Activated T-helper 1 cell treated with Interleukin-2 at 50 U/mL for 16 hours (primary cell): ENCODE measurements at places on chromosomes 11 and 22.

- no peak for DNase-seq
These were observed 35.8 kb downstream of the DGCR2 start for GRCh38 chr22:19086417-19086816.

DNA sequence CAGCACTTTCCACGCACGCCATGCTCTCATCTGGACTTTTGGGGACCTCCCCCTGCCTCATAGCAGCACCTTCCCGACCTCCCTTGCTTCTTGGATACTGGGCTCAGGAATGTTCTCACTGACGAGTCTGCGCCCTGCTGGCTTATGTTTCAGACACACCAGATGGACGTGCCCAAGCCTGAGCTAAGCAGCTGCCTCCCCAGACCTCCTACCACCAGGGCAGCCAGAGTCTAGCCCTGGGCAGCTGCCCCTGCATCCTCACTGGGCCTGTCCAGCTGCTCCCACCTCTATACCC is 13.2 kb upstream of the RGL4 start:
- no peak for DNase-seq

DNA sequence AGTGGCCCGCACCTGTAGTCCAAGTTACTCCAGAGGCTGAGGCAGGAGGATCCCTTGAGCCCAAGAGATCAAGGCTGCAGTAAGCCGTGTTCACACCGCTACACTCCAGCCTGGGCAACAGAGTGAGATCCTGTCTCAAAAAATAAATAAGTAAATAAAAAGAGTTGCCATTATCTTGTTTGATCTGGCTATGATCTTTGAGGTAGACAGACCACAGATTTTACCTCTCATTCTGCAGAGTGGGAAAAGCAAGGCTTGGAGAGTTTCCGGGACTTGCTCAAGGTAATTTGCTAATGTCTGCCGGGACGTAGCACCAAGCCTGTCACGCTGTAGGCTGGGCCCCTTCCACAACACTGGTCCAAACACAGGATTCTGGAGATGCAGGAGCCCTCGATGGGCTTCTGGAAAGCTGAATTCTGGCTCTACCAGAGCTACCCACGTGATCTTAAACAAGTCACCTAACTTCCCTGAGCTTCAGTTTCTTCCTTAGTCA is 6.8 kb downstream of the GRAP2 start:
- no peak for DNase-seq

DNA sequence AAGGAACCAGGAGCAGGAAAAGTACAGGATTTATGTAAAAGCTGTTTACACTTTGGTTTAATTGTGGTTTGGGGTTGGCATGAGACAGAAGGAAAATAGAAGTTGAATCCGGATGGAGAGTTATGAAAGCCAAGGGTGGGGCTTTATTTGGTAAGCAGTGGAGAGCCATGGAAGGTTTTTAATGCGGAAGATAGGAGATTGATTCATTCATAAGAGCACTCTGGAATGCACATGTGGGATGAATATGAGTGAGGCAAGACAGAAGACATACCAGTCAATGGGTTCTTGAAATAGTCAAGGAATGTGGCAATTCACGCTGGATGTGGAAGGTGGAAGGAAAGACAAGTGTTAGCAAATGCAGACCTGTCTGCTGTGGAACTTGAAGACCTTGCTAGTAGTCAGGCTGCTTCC is 9.3 kb upstream of the GLB1L3 start:
- no peak for DNase-seq

DNA sequence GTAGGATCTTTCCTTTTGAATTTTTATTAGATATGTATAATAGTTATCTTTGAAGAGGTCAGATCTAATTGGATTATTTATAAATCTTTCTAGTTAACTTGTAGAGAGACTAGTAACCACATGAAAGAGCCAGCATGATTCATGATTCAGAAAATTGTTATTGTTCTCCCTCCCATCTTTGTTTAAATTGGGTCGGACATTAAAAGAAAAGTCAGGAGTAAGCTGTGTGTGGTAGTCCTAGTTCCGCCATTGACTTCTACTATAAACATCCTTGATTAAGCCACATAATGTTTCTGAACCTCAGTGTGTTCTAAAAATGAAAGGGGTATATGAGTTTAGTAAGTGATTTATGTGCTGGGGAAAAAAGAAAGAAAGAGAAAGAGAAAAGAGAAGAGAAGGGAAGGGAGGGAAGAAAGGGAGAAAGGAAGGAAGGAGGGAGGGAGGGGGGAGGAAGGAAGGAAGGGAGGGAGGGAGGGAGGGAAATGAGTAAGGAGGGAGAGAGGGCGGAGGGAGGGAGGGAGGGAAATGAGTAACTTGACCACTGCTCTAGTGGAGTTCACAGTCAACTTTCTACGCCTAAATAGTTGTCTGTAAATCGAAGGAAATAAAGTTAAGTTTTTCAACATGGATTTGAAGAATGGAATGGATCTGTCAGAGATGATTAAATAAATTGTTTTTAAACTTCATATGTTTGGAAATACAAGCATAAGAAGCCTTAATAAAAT is 32.9 kb downstream of the SIK2 start:
- no peak for DNase-seq

- DNase-seq: no peak
These were observed 54.8 kb downstream of the CHST1 start for GRCh38 chr11:45610627-45611026.

DNA sequence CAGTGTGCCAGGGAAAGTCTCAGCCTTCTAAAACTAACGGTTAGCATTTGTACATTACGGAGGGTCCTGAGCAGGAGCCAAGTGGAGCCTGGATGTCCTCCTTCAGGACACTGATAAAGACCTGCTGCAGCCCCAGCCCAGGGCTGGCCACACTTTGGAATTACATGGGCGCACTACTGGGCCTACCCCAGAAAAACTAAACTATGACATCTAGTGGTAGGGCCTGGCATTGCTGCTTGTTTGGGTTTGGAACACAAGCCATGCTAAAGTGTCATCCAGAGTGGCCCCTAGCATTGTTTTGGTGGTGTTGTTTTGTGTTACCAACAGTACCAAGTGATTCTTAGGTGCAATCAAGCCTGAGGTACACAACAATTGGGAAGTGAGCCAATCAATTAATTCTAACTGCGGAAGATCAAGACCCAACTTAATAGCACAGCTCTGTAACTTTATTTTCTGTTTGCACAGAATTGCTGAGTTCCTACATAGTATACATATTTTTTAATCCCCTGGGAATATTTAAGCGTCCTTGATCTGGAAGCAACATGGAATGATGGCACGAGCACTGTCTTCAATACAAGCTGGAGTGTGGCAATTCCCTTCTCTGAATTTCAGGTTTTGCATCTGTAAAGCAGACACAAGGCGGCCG is 340.7 kb downstream of the LARGE1 start:
- DNase-seq: no peak
